ENCODE measurements at places on chromosomes 13 and 19.

GRCh38 chr19:7783991-7784423, 21.0 kb downstream of the CLEC4M start:
- H3K27ac ChIP-seq: no peak overlapping the region
- H3K36me3 ChIP-seq: peaks cover 3% of the 10 kb centered on the region
- peaks cover 6% of the 10 kb centered on the region for H3K4me1 ChIP-seq
- no peak overlapping the region for H3K4me3 ChIP-seq
- DNase-seq: no peak

GRCh38 chr13:42720113-42720857, 61.1 kb upstream of the FAM216B start:
- no peak overlapping the region for H3K27ac ChIP-seq
- no peaks in the 10 kb centered on the region for H3K36me3 ChIP-seq
- H3K27me3 ChIP-seq: peaks cover 37% of the 10 kb centered on the region
- no peak for DNase-seq

GRCh38 chr13:31053896-31054295, 107.8 kb downstream of the HSPH1 start:
- H3K4me1 ChIP-seq: no peaks in the 10 kb centered on the region
- no peak overlapping the region for H3K27ac ChIP-seq
- H3K36me3 ChIP-seq: no peaks in the 10 kb centered on the region
- H3K4me3 ChIP-seq: no peak overlapping the region

- DNase-seq: no peak
- no peak overlapping the region for H3K27ac ChIP-seq
- H3K4me3 ChIP-seq: no peak overlapping the region
- peaks cover 63% of the 10 kb centered on the region for H3K27me3 ChIP-seq
- H3K4me1 ChIP-seq: no peaks in the 10 kb centered on the region
- no peaks in the 10 kb centered on the region for H3K36me3 ChIP-seq
Observed at GRCh38 chr13:26743971-26744370, 16.6 kb downstream of the GPR12 start.

DNA sequence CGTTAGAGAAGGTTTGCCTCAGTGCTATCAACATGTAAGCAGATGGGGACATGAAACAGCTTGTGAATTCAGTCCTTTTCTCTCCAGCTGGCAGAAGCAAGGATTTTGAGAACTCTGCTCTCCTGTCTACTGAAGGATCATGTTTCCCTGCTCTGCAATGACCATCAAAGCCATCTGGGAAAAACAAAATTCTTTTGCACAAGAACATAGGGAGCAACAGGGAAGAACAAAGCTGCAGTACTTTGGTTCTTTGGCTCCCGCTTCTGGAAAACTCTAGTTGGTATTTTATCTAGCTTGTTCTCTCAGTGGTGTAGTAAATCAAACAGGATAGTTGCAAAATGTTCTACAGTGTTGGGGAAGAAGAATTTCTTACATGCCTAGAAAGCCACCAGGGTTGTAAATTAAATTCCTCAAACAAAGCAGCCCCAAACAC, 270.4 kb downstream of the ENOX1 start:
- no peaks in the 10 kb centered on the region for H3K4me1 ChIP-seq
- peaks cover 10% of the 10 kb centered on the region for H3K27me3 ChIP-seq
- H3K36me3 ChIP-seq: no peaks in the 10 kb centered on the region
- H3K27ac ChIP-seq: no peak overlapping the region
- H3K4me3 ChIP-seq: no peak overlapping the region

GRCh38 chr19:13783565-13784500, 9.6 kb downstream of the C19orf53 start:
- H3K36me3 ChIP-seq: peaks cover 9% of the 10 kb centered on the region
- peaks cover 21% of the 10 kb centered on the region for H3K4me1 ChIP-seq
- no peak for DNase-seq
- H3K27ac ChIP-seq: peak overlapping the region; percentile 36
- H3K27me3 ChIP-seq: no peaks in the 10 kb centered on the region

- peaks cover 2% of the 10 kb centered on the region for H3K36me3 ChIP-seq
- no peak overlapping the region for H3K27ac ChIP-seq
- peaks cover 36% of the 10 kb centered on the region for H3K27me3 ChIP-seq
- DNase-seq: no peak
Observed at GRCh38 chr13:76799696-76800095, 86.5 kb downstream of the KCTD12 start.

- no peak for DNase-seq
- no peak overlapping the region for H3K27ac ChIP-seq
- H3K4me1 ChIP-seq: no peaks in the 10 kb centered on the region
- H3K27me3 ChIP-seq: no peaks in the 10 kb centered on the region
- H3K36me3 ChIP-seq: no peaks in the 10 kb centered on the region
- no peak overlapping the region for H3K4me3 ChIP-seq
Observed at GRCh38 chr13:22749626-22750025, 431.2 kb upstream of the SGCG start.

DNA sequence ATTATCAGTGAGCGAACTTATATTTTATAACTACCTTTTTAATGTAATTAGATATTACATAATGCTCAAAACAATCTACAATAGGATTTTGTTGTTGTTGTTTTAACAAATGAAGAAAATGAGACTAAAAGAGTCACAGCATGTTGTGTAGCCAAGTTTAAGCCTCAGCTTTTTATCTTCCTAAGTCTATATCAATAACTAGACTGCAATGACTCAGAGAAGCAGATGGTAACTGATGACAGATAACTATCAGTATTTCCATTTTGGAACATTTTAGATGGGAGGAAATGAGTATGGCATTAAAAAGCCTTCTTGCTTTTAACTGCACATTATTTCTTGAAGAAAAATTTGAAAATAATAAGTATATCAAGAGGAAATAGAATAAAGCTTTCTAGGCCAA, 825.2 kb downstream of the SLITRK1 start:
- no peaks in the 10 kb centered on the region for H3K4me1 ChIP-seq
- H3K4me3 ChIP-seq: no peak overlapping the region
- H3K36me3 ChIP-seq: no peaks in the 10 kb centered on the region
- DNase-seq: no peak

DNA sequence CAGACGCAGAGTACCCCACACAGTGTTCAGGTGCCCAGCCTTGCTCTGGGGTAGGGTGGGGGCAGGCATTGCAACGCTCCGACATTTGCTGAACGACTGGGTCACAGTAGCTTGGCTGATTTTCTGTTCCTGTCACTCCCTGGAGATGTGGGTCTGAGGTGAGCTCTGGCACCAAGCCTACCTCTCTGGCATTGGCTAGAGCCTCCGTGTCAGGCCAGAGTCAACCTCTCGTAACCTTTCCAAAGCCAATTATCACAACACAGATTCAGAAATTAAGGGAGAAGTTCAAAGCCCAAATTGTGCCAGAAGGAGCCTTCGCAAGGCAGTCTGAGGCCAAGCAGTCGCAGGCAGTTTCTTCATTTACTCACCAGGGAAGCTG, 117.2 kb downstream of the IRS2 start:
- DNase-seq: no peak
- no peaks in the 10 kb centered on the region for H3K36me3 ChIP-seq
- no peak overlapping the region for H3K27ac ChIP-seq
- no peaks in the 10 kb centered on the region for H3K27me3 ChIP-seq
- no peak overlapping the region for H3K4me3 ChIP-seq

- H3K4me3 ChIP-seq: no peak overlapping the region
- DNase-seq: no peak
- H3K27me3 ChIP-seq: no peaks in the 10 kb centered on the region
- no peaks in the 10 kb centered on the region for H3K4me1 ChIP-seq
- no peaks in the 10 kb centered on the region for H3K36me3 ChIP-seq
Observed at GRCh38 chr13:62613819-62614218, 1198.2 kb upstream of the PCDH20 start.

GRCh38 chr13:76683168-76683567, 203.0 kb downstream of the KCTD12 start:
- no peaks in the 10 kb centered on the region for H3K4me1 ChIP-seq
- no peak overlapping the region for H3K4me3 ChIP-seq
- no peaks in the 10 kb centered on the region for H3K36me3 ChIP-seq

- H3K27ac ChIP-seq: no peak overlapping the region
- H3K4me1 ChIP-seq: peaks cover 31% of the 10 kb centered on the region
- no peaks in the 10 kb centered on the region for H3K36me3 ChIP-seq
- no peaks in the 10 kb centered on the region for H3K27me3 ChIP-seq
Observed at GRCh38 chr13:40149611-40150274, 494.3 kb downstream of the COG6 start.

DNA sequence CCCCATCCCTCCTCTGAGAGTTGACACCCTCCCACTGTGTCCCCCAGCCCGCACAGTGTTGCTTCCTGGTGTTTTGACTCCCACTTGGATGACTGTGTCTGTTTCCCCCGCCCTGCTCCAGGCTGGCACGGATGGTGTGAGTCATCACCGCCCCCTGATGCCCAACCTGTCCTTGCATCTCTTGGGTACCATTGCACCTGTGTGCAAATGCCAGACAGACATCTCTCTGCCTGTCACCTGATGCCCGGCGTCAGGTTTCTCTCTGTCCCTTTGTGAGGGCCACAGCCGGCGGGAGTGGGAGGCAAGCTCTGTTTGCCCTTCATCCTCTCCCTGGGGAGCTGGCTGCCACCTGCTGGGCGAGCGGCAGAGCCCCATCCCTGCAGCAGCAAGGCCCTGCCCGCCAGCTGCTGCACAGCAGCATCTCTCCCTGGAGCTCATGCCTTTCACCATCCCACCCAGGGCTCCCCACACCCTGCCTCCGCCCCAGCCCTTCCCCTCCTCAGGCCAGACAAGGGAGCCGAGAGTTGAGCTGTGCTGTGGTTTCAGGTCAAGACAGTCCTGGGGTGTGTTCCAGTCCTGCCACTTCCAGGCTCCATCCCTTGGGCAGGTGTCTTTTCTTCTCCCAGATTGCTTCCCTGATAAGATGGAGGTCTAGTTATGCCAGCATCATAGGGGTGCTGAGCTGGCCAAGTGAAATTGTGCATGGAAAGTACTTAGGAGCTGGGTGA, 29.7 kb downstream of the NKPD1 start:
- no peak overlapping the region for H3K27ac ChIP-seq
- H3K27me3 ChIP-seq: no peaks in the 10 kb centered on the region
- peaks cover 12% of the 10 kb centered on the region for H3K36me3 ChIP-seq
- no peak for DNase-seq
- H3K4me1 ChIP-seq: peaks cover 18% of the 10 kb centered on the region

GRCh38 chr19:47422417-47423163, 3.3 kb upstream of the MEIS3 start:
- H3K36me3 ChIP-seq: peaks cover 9% of the 10 kb centered on the region
- DNase-seq: no peak
- no peak overlapping the region for H3K4me3 ChIP-seq
- H3K27me3 ChIP-seq: peaks cover 68% of the 10 kb centered on the region
- H3K4me1 ChIP-seq: peaks cover 37% of the 10 kb centered on the region

- H3K4me3 ChIP-seq: no peak overlapping the region
- no peaks in the 10 kb centered on the region for H3K36me3 ChIP-seq
- H3K27ac ChIP-seq: no peak overlapping the region
- peaks cover 29% of the 10 kb centered on the region for H3K27me3 ChIP-seq
- H3K4me1 ChIP-seq: no peaks in the 10 kb centered on the region
- no peak for DNase-seq
Observed at GRCh38 chr13:22929381-22930126, 251.2 kb upstream of the SGCG start.

DNA sequence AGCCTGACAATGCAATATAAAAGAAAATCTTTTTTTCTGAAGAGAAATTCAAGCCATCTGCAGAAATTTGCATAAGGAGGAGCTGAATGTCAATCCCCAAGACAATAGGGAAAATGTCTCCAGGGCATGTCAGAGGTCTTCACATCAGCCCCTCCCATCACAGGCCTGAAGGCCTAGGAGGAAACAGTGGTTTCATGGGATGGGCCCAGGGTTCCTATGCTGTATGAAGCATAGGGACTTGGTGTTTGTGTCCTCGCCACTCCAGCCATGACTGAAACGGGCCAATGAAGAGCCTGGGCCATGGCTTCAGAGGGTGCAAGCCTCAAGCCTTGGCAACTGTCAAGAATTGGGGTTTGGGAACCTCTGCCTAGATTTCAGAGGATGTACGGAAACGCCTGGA, 883.5 kb downstream of the UQCRFS1 start:
- no peak overlapping the region for H3K4me3 ChIP-seq
- DNase-seq: no peak
- no peaks in the 10 kb centered on the region for H3K27me3 ChIP-seq
- no peaks in the 10 kb centered on the region for H3K4me1 ChIP-seq
- no peak overlapping the region for H3K27ac ChIP-seq

DNA sequence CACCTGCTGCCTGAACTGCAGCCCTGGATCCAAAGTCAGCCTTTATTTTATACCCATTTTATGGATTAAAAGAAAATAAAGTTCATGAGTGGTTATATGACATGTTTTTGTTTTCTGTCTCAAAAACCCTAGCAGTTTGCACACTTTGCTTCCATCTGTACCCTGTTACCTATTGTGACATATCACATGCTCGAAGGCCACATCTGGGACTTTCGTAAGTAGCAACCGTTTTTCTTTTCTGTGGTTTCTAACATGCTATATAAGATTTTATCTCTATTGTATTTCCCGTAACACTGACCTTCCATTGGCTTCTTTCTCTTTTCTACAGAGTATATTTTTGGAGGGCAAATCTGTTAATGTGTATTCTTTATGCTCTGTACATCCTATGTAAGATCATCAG, 1007.2 kb downstream of the PCDH9 start:
- no peak overlapping the region for H3K27ac ChIP-seq
- DNase-seq: no peak
- no peaks in the 10 kb centered on the region for H3K27me3 ChIP-seq
- no peak overlapping the region for H3K4me3 ChIP-seq

GRCh38 chr19:10646456-10647159, 7.5 kb upstream of the ILF3 start:
- H3K4me1 ChIP-seq: peaks cover 24% of the 10 kb centered on the region
- H3K27ac ChIP-seq: no peak overlapping the region
- no peaks in the 10 kb centered on the region for H3K27me3 ChIP-seq
- DNase-seq: no peak
- peaks cover 20% of the 10 kb centered on the region for H3K36me3 ChIP-seq
- H3K4me3 ChIP-seq: no peak overlapping the region

DNA sequence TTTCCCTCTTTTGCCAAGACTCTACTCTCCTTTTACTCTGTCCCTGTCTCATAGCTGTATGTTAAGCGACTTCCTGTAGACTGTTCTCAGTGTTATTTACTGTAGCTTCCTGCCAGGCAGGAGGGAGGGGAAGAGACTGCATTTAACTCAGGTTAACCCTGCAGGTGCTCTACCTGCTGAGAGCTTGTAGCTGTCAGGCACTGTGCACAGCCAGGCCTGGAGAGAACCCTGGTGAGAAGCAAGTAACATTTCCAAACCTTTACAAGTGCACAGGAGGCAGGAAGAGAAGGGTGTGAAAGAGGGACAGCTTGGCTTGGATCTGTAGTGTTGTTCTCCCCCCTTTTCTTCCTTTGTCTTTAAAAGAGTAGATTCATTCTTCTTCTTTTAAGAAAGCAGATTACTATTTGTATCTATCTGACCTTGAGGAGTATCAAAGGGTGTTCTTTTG, 167.1 kb downstream of the LMO7 start:
- H3K4me1 ChIP-seq: peaks cover 26% of the 10 kb centered on the region
- H3K36me3 ChIP-seq: no peaks in the 10 kb centered on the region
- DNase-seq: no peak
- H3K27ac ChIP-seq: peak overlapping the region; percentile 80

- no peak overlapping the region for H3K4me3 ChIP-seq
- no peak overlapping the region for H3K27ac ChIP-seq
Observed at GRCh38 chr19:33434886-33435705, 61.6 kb downstream of the CEBPG start.

GRCh38 chr13:111275995-111276618, 44.3 kb upstream of the TEX29 start:
- H3K27me3 ChIP-seq: no peaks in the 10 kb centered on the region
- no peak overlapping the region for H3K27ac ChIP-seq
- DNase-seq: no peak
- H3K4me3 ChIP-seq: no peak overlapping the region

All from central memory CD8-positive, alpha-beta T cell (primary cell).